ENCODE measurements at places on chromosomes 1 and 21.

GRCh38 chr1:162138112-162138511 is 68.6 kb downstream of the NOS1AP start:
- DNase-seq: no peak

- no peak for DNase-seq
These were observed 28.5 kb downstream of the CD55 start for GRCh38 chr1:207349979-207350378.

DNA sequence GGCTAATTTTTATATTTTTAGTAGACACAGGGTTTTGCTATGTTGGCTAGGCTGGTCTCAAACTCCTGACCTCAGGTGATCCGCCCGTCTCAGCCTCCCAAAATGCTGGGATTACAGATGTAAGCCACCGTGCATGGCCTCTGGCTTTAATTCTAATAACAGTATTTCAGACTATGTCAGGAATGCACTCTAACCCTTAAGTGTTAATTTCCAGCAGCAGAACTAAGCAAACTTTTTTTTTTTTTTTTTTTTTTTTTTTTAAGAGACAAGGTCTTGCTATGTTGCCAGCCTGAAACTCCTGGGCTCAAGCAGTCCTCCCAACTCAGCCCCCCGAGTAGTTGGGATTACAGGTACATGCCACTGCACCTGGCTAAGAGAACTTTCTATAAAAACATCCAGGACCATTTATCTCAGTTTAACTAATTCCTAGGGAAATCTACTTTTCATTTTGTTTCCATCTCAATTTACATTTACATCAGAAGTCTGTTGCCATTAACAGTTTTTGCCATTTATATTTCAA is 6.5 kb downstream of the DCAF8 start:
- no peak for DNase-seq

DNA sequence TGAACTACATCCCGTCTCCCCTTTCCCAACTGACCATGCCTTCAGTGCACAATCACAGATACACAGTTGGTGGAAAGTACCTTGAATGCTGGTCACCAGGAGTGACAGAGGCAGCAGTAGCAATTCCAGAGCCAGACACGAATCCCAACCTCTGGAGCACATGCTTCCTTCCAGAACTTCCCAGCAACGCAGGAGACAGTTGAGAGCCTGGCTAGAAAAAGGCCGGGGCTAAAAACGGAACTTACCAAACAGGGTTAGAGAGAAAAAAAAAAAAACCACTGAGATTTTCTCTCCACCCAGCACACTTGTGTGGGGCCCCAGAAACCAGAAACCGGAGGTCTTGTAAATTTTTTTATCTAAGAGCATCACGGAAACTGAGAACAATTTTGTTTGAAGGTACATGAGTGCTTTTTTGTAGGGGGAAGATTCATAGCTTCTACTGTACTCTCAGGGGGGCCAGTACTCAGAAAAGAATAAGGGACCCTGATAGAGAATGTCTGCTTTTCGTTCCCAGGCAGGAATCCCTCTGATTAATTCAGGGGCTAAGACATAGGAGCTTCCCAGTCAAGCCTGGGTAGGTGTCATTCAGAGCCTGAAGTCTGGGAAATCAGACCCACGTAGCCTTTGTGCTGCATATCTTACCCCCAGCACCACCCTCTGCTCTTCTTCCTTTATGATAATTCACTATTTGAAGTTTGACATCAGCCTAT is at the start of gene CD48:
TSS of gene CD48 (minus strand) at position 221 of the 710 bp plus-strand sequence. CDS start at position 162, 59 bp downstream.
- DNase-seq: no peak

DNA sequence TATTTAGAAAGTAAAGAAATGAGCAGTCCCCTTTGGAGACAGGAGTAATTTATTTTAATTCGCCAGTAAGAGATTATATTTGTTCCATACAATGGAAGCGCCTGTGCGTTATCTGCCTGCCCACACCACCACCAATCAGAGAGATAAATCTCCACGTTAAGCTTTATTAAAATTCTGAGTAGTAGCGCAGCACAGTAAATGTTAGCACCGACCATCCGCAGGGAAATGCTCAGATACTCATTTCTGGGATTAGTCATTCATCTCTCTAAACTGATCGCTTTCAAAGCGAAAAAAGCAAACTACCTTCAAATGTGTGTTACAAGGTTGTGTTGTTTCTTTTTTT is 1.2 kb downstream of the ETS2 start:
- DNase-seq: no peak

- DNase-seq: no peak
These were observed 27.8 kb upstream of the GPR153 start for GRCh38 chr1:6288665-6289064.

GRCh38 chr1:204578867-204579664 is 62.9 kb downstream of the MDM4 start:
- no peak for DNase-seq

DNA sequence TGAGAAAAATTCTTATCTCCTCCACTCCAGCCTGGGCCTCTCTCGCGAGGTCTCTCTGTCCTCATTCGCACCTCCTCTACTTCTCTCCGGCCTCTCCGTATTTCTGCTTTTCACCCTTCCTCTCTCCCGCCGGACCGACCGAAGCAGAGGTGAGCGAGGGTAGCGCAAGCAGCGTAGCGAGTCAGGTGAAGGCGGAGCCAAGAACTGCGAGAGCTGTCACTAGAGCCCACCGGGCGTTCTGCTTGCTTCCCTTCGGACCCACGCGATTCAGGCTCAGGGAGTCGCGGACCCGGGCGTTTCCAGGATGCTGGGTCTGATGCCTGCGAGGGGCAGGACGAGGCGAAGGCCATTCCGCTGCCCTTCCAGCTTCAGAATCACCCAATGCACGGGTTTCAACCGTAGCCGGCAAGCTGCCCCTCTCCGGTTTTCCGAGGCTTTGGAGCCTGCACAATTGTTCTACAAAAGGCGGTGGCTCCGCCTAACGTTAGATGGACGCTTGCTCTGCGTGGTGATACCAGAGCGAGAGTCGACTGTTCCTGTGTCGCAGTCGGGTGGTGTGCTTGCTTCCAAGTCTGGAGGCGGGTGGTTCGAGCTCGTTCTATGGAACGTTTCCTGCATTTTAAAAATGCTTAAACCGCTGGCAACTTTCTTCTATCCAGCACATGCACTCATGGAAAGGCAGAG is 310.2 kb downstream of the FAM72C start:
- DNase-seq: no peak

DNA sequence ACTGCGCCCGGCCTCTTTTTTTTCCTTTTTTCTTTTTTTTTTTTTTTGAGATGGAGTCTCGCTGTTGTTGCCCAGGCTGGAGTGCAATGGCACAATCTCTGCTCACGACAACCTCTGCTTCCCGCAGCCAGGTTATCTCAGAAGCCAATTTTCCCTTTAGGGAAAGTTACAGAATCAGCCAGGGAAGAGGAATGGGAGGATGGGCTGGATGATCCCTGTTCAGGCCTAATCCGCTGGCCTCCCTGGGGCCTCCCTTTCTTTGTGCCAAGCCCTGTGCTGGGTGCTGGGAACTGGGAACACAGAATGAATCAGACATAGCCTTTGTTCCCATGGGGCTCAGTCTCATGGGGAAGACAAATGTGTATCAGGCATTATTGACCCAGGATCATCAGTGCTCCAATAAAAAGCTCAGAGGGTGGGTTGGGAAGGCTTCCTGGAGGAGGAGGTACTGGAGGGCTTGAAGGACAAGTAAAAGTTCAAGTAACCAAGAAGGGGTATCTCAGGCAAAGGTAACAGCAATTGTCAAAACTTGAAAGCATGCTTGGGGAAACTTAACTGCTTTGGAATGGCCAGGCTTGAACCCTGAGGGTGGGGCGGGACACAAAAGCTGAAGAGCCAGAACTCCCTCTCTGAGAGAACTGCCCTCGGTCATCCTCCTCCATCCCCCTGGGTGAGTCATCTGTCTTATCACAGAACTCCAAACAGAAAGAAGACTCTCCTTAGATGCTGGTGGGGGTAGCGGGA is 14.3 kb downstream of the ECHDC2 start:
- DNase-seq: no peak

DNA sequence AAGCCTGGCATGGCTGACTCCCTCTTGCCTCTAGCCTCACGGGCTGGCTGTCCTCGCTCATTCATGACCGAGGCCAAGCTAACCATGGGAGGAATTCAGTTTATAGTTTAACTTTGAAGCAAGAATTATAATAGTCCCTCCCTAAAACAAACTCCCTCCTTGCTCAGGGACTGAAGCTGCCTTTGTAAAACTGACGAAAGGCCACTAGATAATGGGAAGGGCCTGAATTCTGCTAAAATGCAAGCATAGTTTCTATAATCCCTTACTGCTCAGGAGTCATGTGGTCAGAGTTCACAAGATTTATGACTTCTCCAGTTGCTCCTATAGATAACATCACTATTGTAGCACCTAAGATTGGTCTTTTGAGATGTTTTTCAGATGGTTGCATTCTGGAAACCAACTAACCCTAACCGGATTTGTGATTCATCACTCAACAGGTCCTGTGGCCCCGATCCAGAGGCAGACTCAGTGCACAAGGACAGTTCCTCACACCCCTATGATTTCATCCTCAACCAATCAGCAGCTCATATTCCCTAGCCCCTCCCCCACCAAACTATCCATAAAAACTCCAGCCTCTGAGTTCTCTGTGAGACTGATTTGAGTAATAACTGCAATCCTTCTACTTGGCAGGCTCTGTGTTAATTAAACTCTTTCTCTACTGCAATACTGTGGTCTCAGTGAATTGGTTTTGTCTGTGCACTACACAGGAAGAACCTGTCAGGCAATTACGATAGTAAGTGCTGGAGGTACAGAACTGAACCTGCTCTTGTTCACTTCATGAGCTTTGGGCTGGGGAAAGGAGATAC is 26.4 kb downstream of the HHIPL2 start:
- DNase-seq: no peak

- DNase-seq: peak; percentile 35
These were observed 47.4 kb upstream of the PRDX6 start for GRCh38 chr1:173429471-173430402.

DNA sequence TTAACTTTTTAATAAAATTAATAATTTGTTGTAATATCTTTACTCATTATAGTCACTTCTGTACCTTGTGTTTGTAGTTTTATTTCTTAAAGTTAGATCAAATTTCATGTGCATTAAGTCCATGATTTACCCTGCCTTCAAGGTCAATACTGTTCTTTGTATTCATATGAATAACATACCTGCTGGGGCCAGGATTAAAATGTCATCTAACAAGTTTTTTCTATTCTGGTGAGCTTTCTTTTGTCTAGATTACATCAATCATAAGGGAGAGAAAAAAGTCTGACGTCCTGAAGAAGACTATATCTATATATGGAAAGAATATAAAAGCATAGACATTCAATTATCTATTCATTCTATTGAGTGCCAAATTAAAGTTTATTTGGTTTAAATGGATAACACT is 232.6 kb downstream of the COL11A1 start:
- DNase-seq: no peak

GRCh38 chr1:175394739-175395138 is 202.2 kb upstream of the KIAA0040 start:
- no peak for DNase-seq

DNA sequence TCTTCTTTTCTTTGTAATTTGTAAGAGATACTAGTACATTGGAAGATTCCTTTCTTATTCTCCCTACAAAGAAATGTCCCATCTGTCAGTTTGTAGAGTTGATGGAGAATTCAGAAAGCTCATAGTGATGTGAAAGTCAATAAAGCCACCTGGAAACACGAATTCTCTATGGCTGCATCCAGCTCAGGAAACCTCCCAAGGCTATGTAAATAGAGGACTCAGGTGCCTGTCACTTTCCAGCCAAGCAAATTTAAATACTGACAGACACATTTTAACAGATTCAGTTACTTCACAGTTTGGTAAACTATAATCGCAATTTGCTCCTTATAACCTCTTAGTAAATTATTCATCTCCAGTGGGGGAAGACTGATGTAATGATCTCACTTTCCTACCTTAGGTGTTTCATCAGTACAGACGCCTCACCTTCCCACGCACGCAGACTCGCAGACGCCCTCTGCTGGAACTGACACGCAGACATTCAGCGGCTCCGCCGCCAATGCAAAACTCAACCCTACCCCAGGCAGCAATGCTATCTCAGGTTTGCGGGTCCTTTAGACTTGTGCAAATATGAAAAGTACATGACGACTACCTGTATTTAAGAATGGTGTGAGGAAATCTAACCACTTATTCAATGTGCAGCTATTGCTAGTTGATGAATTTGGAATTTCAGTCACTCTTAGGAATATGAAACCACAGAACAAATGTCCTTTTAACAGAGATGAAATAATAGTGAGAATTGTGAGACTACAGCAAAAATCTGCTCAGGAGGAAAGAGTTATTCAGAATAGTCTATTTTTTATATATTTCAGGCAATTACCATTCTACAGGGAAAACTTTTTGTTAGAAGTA is 60.6 kb downstream of the PTPRC start:
- peak; percentile 39 for DNase-seq

DNA sequence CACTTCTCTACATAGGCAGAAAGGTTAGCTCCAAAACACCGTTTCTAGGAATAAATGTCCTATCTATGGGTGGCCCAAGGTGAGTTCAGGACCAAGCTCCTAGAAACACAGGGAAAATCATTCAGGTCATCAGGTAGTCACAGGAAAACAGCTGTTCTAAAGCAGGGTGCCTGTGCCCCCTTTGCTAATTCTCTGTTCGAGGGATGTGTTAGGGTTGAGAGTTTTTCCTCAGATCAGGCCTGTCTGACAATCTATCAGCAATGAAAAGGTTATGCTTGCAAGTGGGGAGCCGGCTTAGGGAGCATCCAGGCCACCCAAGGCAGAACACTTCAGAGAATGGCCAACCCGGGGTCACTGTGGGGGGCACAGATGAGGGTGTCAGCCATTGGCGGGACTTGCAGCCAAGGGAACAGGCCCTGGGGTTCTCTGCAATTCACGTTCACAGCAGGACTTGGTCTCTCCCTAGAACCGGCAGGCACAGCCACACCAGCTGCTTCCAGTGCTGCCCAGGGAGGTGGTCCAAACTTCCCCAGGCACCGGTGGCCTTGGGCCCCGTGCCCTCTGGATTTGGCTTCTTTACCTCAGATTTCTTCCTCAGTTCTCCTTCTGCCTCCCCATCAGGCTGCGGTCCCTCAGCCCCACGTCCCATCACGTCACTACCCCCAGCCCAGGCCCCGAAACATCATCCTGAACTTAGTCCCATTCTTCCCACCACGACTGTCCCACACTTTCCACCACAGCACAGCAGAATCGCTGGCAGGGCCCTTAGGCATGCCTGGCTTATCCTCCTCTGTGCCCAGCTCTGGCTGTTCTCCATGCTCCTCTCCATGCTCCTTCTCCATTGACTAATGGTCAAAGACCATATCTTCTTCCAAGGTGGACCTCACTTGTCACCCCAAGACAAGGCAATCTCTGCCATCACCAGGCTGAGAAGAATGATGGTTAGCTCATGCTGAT is 11.0 kb downstream of the CD2 start:
- DNase-seq: no peak

- no peak for DNase-seq
These were observed 3.1 kb upstream of the DMBX1 start for GRCh38 chr1:46486432-46487015.

- no peak for DNase-seq
These were observed 3.5 kb downstream of the ZNF436 start for GRCh38 chr1:23366146-23366545.
